NCI-H526 (cell line): ENCODE measurements at places on chromosomes 13 and 19.

GRCh38 chr19:39328046-39328705 lies 7.5 kb upstream of the LRFN1 start:
- DNase-seq, result peak; percentile 53

- no peak for DNase-seq
Observed at GRCh38 chr13:38135592-38135991, 214.1 kb upstream of the UFM1 start.

DNA sequence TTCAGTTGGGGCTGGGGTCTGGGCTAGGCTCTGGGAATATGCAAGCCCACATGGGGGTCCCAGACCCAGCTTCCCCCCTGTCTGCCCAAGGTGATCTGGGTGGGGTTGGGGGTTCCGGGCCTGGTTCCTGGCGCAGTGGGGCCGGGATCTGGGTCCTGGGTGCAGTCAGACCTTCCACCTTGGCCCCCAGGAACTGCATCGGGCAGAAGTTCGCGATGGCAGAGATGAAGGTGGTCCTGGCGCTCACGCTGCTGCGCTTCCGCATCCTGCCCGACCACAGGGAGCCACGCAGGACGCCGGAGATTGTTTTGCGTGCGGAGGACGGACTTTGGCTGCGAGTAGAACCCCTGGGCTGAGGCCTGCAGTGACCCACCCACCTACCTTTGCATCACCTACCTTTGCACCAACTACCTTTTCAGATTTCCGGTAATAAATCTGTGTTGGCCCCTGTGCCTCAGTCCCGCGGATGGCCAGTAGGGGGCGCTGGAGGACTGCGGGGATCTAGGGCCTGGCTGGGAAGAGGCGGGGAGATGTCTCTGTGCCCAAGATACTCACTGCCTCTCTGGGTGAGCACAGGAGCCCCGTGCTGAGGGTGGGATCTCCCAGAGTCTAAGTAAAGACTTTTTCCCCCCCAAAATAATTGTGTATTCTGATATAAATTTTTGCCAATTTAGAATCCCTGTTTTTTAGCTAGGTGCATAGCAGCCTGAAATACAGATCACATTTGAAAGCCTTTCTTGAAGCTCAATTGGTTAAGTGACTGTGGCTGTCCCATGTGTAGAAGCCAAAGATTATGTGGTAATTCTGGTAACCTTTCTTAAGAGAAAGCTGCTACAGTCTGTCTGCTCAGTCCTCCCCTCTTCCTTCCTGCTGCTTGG lies 11.5 kb upstream of the CYP4F3 start:
- peak; percentile 5 for DNase-seq

DNA sequence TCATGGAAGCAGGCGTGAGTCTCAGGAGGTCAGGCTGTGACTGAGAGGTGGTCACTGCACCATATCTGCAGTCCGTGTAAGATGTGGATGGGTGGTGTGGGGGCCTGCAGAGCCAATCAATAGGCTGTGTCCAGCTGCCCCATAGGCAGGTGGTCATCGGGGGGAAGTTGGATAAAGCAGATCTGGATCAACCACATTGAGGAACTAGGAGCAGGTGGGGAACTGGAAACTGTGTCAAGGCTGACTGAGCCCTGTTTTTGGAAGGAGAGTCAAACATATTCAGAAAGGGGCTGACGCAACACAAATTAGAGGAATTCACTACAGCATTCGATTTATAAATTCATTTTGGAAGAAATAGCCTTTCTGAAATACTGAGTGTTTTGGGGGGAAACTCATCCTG lies 15.0 kb downstream of the CLEC4M start:
- no peak for DNase-seq

DNA sequence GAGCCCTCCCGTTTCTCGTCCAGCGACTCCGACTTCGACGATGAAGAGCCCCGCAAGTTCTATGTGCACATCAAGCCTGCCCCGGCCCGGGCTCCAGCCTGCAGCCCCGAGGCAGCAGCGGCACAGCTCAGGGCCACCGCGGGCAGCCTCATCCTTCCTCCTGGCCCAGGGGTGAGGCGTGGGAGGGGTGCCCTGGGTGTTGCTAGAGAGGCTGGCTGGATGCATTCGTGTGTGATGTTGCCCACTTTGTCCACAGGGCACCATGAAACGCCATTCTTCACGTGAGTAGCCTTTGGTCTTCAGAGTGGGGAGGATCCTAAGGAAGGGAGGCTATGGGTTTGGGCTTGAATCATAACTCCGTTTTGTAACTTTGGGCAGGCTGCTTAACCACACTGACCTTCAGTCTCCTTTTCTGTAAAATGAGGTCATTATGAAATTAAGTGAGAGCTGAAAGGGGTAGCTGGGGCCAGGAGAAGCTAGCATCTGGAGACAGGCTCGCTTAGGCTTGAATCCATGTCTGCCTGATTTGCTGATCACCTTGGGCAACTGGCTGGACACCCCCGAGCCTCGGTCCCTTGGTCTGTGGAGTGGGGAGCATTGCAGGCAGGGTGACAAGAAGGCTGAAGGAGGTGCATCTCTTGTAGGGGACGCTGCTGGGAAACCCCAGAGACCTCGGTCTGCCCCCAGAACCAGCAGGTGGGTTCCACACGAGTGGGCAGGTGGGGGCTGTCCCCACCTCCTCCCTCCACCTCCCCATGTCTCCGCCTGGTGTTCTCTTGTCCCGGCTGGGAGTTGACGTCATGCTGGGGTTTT lies 18.7 kb upstream of the B3GNT3 start:
- no peak for DNase-seq

GRCh38 chr19:49684251-49684982 lies 5.0 kb upstream of the ADM5 start:
- DNase-seq, result no peak

DNA sequence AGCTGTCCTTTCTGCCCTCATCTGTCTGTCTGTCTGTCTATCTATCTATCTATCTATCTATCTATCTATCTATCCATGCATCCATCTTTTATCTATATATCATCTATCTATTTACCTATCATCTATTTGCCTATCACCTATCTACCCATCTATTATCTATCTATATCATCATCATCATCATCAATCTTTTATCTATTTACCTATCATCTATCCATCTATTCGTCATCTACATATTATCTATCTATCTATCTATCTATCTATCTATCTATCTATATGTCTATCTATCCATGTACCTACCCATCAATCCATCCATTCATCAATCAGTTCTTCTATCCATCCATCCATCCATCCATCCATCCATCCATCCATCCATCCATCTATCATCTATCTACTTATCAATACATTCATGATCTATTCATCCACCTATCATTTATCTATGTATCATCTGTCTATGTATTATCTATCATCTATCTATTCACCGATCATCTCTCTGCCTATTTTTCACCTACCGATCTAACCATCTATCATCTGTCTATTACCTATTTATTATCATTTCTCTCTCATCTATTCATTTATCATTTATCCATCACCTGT lies 49.2 kb upstream of the ADGRE1 start:
- DNase-seq, result no peak

- no peak for DNase-seq
Observed at GRCh38 chr19:56660381-56661107, 11.0 kb downstream of the ZNF835 start.

DNA sequence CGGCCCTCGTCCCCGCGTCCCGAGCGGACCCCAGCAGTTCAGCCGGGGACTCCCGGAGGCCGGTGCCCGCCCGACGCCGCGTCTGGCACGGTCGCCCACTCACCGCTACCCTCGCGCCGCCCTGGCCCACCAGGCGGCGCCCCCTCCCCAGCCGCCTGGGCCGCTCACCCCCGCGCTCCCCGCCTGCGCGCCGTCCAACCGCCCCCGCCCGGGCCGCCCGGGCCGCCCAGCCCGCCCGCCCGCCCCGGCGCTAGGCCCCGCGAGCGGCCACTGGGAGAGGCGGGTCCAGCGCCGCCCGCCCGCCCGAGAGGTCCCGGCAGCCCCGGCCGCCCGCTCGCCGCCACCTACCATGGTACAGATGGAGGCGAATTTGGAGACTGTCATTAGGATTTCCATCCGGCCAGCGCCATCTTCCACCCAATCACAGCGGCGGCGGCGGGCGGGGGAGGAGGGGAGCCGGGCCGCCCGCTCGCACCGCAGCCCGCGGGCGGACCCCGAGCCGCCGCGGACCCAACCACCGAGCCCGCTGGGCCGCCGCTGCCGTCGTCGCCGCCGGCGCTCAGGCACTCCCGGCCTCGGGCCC lies at the start of gene USP12:
TSS of gene USP12 (minus strand) at position 568 of the 583 bp plus-strand sequence. CDS start at position 396, 172 bp downstream.
- peak; percentile 81 for DNase-seq

GRCh38 chr19:35955881-35956634 lies 19.9 kb downstream of the LRFN3 start:
- DNase-seq, result no peak
